ENCODE measurements at places on chromosomes 1 and 21.

DNA sequence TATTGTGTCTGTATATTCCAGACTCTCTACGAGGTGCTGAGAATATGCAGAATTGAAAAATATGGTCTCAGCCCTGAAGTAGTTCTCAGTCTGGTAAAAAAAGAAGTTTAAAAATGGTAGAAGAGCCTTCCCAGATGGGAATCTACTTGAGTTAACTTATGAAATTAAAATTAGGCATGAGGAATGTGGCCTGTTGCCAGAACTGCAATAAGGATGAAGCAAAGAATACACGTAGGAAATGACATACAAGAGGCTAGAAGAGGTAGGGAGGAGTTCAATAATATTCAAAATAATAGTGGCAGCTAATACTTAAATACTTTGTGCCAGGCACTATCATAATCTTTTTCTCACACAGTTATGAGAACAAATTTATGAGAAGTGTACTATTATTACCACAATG, 6.3 kb downstream of the ASPM start:
- no peak for DNase-seq

GRCh38 chr1:119908661-119909060, 12.3 kb upstream of the ADAM30 start:
- no peak for DNase-seq

GRCh38 chr1:45272913-45273371, 53.8 kb upstream of the HPDL start:
- no peak for DNase-seq

- DNase-seq = no peak
Measured at GRCh38 chr1:246043556-246043955, 463.5 kb downstream of the SMYD3 start.

GRCh38 chr1:25922971-25923552, 16.8 kb upstream of the STMN1 start:
- DNase-seq = peak; percentile 22

Measured in left ventricle myocardium inferior (tissue), 1 donor.